ENCODE measurements at places on chromosomes 6 and 20. TPM values are rescaled to one million over a fixed set of nuclear protein-coding genes. Genes with fewer than 3 reads are reported as not detected.

DNA sequence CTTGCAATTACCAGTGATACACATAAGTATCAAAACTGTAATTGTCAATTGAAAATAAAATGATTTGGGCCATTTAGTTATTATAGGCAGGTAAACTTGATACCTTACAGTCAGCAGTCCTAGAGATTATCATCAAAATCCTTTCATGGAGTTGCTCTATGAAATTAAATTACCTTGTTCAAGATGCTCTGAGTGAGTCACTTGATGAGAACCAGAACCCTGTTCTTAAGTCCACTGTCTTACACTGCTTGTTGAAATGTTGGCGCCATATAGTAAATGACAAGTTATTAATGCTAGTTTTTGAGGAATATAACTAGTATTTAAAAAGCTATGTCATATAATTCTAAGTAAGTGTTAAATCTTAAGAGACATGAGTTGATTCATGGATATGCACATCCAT, 37.2 kb upstream of the BAG2 start:
- no peak for DNase-seq

GRCh38 chr6:87482366-87482765, 9.6 kb downstream of the SLC35A1 start:
- no peak for DNase-seq

DNA sequence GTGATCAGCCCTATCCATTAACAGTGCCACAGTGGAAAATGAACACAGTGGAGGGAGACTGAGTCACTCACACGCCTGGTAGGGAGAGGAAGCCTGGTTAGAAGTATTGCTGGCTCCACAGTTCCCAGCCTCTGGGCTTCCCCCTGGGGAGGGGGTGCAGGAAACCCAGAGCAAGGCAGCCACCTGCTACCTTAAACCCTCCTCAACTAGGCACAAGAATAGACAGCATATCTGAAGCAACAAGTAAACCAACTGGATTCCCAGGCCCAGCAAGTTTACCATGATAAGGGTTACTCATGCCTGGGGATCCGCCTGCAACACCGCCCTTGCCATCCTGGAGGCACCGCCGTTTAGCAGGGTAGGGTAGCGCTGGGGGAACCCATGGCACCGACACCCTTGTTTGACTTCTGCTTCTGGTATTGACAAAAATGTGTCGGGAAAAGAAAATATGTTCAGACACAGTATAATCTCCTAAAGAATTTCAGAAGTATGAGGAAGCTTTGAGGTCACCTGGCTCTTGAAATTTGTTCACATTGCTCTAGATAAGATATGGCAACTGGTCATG, 38.3 kb downstream of the SLC22A23 start:
- no peak for DNase-seq

Gene LMBRD1
- 23.0 TPM for total RNA-seq

Gene TSBP1
- not detected for total RNA-seq

- peak; percentile 42 for DNase-seq
Measured at GRCh38 chr6:132354517-132355167, 46.6 kb downstream of the MOXD1 start.

Gene WFDC12
- total RNA-seq = 0.44 TPM

Gene GPX5
- not detected for total RNA-seq

GRCh38 chr20:56628873-56629463, at the start of gene TFAP2C:
Gene TFAP2C (plus strand): TSS chr20:56629306. CDS start chr20:56629545, 239 bp downstream.
- no peak for DNase-seq

Gene PDE7B
- total RNA-seq = 0.08 TPM

DNA sequence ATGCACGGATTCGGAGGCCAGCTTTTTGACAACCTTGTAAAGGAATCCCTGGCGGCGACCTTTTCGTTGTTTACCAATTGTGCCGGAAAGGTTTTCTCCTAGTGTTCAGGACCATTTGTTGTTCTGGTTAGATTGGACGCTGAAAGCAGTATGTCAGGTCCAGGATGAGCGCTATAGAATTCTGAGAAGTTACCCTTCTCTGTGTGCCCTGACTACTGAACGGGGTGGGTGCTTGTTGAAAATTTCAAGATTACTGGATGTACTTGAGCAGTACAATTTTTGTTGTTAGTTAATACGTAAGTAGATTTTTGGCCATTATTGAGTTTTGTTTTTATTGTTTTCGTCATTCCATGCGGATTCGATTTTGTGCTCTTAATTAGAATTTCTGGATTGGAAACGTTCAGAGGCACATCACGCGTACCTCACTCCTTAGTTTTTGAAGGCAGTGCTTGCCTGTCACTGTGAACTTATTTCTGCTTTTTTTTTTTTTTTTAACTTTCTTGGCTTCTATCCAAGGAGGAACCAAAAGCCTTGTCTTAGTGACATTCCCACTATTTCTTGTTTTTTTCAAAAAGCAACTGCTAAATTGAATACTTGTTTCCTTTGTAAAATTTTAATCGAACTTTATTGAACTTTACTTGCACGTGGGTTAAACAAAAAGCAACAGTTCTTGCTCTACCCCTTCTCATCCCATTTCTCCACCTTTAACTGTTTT, 898 bp downstream of the XRN2 start:
- no peak for DNase-seq

- no peak for DNase-seq
Measured at GRCh38 chr20:36043892-36044515, 75.6 kb downstream of the CNBD2 start.

Gene CITED2
- 43.4 TPM for total RNA-seq

- no peak for DNase-seq
Measured at GRCh38 chr6:116330511-116330910, 40.2 kb upstream of the DSE start.

- DNase-seq = no peak
Measured at GRCh38 chr6:41167173-41167963, 4.5 kb upstream of the TREM2 start.

- DNase-seq = no peak
Measured at GRCh38 chr6:12957321-12958051, 240.9 kb downstream of the PHACTR1 start.

DNA sequence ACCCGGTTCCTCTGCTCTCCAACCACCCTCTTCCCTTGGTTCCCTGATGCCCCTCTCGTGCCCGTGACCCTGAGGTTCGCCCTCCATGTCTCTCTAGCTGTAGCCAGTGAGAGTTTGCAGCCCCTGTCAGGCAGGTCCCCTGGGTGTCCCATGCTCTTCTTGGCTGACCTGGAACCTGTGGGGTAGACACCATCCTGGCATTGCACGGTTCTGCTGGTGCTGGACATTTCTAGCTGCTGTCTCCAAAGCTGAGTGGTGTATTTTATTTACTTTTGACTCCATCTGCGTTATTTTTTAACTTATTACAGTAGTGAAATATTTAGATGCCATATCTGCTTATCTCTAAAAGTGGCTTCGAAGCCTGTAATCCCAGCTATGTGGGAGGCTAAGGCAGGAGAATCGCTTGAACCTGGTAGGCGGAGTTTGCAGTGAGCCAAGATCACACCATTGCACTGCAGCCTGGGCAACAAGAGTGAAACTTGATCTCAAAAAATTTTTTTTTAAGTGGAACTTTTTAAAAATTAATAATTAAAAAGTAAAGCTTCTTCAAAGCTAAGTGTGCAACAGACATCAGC, 12.5 kb downstream of the ENTPD6 start:
- no peak for DNase-seq

- DNase-seq = no peak
Measured at GRCh38 chr6:12593771-12594529, 122.6 kb upstream of the PHACTR1 start.

DNA sequence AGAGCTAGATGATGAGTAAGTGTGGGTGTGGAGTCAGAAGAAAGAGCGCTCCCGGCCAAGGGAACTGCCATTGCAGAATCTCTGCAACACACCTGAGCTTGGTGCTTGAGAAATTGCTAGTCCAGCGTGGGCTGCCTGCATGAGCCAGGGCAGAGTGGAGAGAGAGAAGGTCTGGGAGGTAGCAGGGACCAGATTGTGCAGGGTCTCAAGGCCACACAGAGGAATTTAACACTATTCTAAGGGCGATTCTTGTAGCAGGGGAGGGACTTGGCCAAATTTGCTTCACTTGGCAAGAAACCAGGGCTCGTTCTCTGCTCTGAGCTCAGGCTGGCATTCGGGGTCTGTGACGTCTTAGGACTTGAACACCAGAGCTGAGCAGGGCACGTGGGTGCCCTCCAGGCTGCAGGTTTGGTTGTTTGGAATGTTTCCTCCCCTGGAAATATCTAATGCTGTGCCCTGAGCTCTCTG, 53.5 kb downstream of the BCAS4 start:
- no peak for DNase-seq

DNA sequence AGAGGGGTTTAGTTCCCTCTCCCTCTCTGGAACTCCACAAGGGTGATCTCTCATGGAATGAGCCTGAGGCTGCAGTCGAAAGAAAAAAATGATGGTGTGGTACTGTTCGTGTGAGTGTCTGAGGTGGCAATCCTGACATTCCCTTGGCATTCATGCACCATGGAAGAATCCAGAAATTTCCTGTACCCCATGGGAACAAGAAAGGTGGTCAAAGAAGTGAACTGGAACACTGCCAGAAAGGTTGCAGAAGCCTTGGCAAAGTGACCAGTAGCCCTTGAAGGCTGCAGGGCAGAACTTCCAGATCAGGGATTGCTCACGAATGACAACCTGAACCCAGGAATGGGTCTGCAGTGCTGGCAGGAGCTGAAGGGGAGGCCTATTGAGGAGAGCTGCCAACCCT, 394.7 kb downstream of the CD83 start:
- DNase-seq = no peak

DNA sequence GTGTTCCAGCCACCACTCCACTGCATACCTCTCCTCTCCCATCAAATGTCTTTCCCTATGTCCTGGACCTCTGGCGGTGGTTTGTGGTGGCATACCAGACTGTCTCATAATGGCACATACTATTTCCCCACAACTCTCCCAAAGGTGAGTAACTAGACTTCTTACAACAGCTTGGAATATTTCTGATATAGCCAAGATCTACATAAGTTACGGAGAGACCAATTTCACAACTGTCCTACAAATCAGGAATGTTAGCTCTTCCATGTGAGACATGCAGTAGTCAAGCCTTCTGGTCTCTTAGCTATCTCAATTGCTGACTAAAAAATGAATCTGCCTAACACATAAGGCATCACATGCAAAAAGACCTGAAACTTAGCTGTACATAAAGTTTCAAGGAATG, 588.9 kb downstream of the RNF144B start:
- no peak for DNase-seq

DNA sequence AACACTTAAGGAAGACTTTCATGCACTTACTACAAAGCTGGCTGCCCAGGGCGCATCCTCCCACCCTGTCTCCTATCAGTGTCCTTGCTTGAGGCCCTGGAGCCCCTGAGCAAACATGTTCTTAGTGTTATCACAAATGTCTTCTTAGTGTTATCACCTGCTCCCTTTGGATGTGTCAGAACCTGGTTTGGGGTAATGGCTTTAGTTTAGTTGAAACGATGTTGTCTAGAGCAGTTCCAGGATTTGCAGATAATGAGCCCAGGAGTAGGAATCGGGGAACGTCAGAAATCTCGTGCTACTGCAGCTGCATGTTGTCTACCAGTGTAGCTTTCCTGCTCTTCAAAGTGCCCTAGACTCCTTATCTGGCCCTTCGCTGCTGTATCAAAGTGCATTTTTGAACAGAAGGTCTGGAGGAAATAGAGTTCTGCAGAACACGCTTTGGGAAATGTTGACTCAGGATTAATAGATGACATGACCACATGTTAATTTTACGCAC, 69.6 kb downstream of the PHACTR2 start:
- no peak for DNase-seq

- no peak for DNase-seq
Measured at GRCh38 chr6:43082806-43083655, 6.9 kb downstream of the PTK7 start.

Gene GID8
- 44.6 TPM for total RNA-seq

DNA sequence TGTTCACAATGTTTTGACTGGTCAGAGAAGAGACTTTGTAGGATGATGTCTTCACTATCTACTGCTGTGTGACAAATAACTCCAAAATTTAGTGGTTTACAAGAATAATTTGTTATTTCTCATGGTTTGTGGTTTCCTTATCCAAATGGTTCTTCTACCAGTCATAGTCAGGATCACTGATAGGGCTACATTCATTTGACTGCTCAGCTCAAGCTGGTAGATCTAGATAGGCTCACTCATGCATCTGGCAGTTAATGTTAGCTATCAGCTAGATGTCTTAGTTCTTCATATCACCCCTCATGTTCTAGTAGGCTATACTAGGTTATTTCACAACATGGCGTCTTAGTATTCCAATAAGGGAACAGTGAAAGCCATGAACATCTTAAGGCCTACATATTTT, 131.0 kb downstream of the ID4 start:
- no peak for DNase-seq

- DNase-seq = no peak
Measured at GRCh38 chr6:105045526-105045925, 88.6 kb downstream of the LIN28B start.
